HepG2 (cell line): ENCODE measurements at places on chromosomes 4 and X.

GRCh38 chr4:38662522-38663089, 1.4 kb upstream of the KLF3 start:
- no peak for DNase-seq
- H3K4me1 ChIP-seq, result peaks cover 10% of the 10 kb centered on the region
- no peaks in the 10 kb centered on the region for H3K36me3 ChIP-seq
- peak overlapping the region; percentile 84 for H3K4me3 ChIP-seq
- H3K27me3 ChIP-seq, result no peaks in the 10 kb centered on the region; the same call in 2 of the 3 replicates

- no peaks in the 10 kb centered on the region for H3K36me3 ChIP-seq
- no peak overlapping the region for H3K4me3 ChIP-seq
- H3K27ac ChIP-seq, result no peak overlapping the region
- H3K4me1 ChIP-seq, result no peaks in the 10 kb centered on the region
- H3K27me3 ChIP-seq, result no peaks in the 10 kb centered on the region
Observed at GRCh38 chr4:95516528-95517017, 32.2 kb downstream of the UNC5C start.

GRCh38 chr4:3010577-3010976, 47.2 kb downstream of the GRK4 start:
- H3K27me3 ChIP-seq, result no peaks in the 10 kb centered on the region
- no peak for DNase-seq
- peaks cover 29% of the 10 kb centered on the region for H3K4me1 ChIP-seq
- no peak overlapping the region for H3K27ac ChIP-seq
- no peaks in the 10 kb centered on the region for H3K36me3 ChIP-seq

DNA sequence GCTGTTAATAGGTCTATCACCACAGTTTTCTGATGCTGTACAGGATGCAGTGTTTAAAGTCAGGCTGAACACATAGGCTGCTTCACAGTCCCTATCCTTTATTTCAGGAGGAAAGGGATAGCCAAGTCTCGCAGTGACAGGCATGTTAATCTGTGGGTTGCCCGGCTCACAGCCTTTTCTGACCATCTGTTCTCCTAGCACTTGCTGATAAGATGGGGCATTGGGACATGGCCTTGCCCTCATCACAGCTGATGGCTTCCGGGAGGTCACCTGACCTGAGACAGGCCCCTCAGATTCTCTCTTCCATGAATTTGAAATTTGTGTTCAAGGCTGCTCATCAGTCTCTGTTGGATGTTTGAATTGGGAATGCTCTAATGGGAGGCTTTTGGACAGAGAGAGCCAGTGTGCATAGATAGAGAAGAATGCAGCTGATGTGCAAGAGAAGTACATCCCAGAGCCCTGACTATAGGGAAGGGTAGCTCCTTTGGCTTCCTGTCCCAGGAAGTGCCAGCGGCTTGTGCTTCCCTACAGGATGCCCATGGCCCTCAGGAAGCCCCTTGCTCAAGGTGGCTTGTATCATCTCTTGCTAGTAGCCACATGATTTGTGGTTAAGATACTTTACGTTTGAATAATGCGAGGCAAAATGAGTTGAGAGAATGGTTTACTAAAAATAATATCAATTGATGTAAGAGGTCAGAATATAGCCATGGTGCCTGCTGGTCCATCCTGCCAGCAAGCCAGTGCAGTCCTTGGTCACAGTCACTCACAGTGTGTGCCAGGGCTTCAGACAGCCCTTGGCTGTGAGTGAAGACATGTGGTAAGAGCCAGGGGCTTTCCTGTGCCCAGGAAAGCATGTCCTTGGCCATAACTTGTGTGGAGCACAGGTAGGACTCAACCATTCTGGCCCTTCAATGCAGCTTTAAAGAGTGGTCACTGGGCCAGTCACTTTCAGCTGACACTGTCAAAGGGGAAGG, 88.6 kb downstream of the TSPAN7 start:
- H3K4me1 ChIP-seq, result peaks cover 29% of the 10 kb centered on the region
- no peaks in the 10 kb centered on the region for H3K27me3 ChIP-seq
- H3K4me3 ChIP-seq, result no peak overlapping the region
- no peaks in the 10 kb centered on the region for H3K36me3 ChIP-seq

- DNase-seq, result peak; percentile 26
- no peak overlapping the region for H3K4me3 ChIP-seq
- no peaks in the 10 kb centered on the region for H3K36me3 ChIP-seq
- H3K27me3 ChIP-seq, result no peaks in the 10 kb centered on the region
- no peaks in the 10 kb centered on the region for H3K4me1 ChIP-seq
Observed at GRCh38 chr4:133320576-133321170, 171.6 kb downstream of the PCDH10 start.

DNA sequence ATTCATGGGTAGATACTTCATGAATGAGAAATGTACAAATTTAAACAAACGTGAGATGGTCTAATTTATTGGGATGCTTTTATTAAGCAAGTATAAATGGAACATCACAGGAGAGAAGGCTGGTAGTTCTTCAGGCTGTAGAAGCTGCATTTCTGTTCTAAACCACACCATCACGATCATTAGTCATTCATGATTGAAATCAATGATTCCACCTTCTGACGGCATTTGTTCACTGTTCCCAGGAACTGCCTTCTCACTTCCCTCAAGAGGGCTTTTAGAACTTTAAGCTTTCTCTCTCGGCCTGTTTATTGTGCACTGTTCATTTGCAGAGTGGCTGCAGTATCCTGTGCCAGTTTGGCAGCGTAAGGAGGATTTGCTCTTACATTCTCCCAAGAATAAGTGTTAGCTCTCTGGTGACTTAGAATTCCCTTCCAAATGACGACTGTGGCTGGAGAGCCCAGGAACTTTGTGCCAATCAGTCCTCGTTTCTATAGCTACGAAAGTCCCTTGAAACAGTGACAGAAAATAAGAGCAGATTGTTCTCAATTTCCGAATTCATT, 54.7 kb downstream of the MFAP3L start:
- no peaks in the 10 kb centered on the region for H3K27me3 ChIP-seq
- no peak overlapping the region for H3K27ac ChIP-seq
- DNase-seq, result no peak

DNA sequence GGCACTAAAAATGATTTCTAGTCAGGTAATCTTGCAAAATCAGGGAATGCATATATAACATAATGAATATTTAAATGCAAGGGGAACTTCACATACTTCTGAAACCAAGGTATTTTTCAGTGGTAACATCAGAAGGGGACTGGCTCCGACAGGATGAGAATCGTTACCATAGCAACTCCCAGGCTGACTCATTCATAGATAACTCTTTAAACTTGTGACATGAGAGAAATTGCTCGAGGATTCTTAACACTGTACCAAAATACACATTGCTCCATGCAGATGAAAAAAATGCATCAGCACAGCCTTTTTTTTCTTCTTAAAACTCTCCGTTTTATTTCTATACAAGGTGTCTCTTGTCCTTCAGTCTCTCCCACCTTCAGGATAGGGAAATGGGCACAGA, 114.3 kb downstream of the GABRB1 start:
- DNase-seq, result peak; percentile 1
- H3K4me3 ChIP-seq, result no peak overlapping the region
- H3K27ac ChIP-seq, result no peak overlapping the region

DNA sequence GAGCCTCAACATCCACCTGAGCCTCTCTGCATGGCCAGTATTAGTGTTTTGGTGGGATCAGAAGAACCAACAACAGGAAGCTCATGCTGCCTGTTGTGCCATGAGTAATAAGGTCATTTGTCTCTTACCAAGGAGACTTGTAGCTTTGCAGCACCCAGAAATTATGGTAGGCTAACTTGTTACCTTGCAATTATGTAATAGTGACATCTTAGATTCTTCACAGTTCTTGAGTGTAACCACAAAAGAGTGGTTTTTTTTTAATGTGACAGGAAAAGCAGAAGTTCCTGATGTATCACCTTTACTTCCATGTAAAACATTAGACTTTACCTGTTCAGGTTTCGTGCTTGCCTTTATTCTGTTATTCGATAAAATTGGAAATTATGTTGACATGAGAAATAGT, 263.9 kb upstream of the CXXC4 start:
- H3K4me1 ChIP-seq, result no peaks in the 10 kb centered on the region
- no peak for DNase-seq
- H3K36me3 ChIP-seq, result no peaks in the 10 kb centered on the region
- no peak overlapping the region for H3K27ac ChIP-seq
- no peak overlapping the region for H3K4me3 ChIP-seq

DNA sequence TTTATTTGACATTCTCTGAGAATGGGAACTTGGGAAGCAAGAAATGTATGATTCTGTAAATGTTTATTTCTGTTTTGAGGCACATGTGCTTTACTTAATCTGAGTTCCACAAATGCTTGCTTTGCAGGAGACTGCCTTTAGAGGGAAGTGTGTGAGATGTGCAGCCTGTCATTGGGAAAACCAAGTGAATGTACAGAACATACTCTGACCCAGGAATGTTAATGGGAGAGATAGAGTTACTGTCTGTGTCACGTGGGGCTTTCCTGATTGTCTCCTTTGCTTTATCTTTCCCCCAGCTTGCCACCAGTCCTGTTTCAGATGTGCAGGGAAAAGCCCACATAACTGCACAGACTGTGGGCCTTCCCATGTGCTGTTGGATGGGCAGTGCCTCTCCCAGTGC, 218.6 kb upstream of the ANXA3 start:
- peaks cover 16% of the 10 kb centered on the region for H3K36me3 ChIP-seq
- H3K27ac ChIP-seq, result no peak overlapping the region
- H3K4me1 ChIP-seq, result no peaks in the 10 kb centered on the region
- H3K27me3 ChIP-seq, result no peaks in the 10 kb centered on the region
- no peak for DNase-seq
- H3K4me3 ChIP-seq, result no peak overlapping the region

- peaks cover 3% of the 10 kb centered on the region; the same call in 2 of the 3 replicates for H3K27me3 ChIP-seq
- no peak overlapping the region for H3K4me3 ChIP-seq
- H3K36me3 ChIP-seq, result no peaks in the 10 kb centered on the region
- no peaks in the 10 kb centered on the region for H3K4me1 ChIP-seq
Observed at GRCh38 chr4:182764642-182765041, 152.5 kb downstream of the DCTD start.

GRCh38 chr4:100070868-100071267, 119.4 kb downstream of the DDIT4L start:
- H3K27me3 ChIP-seq, result no peaks in the 10 kb centered on the region
- no peak overlapping the region for H3K4me3 ChIP-seq
- H3K27ac ChIP-seq, result no peak overlapping the region
- H3K36me3 ChIP-seq, result no peaks in the 10 kb centered on the region
- no peaks in the 10 kb centered on the region for H3K4me1 ChIP-seq

DNA sequence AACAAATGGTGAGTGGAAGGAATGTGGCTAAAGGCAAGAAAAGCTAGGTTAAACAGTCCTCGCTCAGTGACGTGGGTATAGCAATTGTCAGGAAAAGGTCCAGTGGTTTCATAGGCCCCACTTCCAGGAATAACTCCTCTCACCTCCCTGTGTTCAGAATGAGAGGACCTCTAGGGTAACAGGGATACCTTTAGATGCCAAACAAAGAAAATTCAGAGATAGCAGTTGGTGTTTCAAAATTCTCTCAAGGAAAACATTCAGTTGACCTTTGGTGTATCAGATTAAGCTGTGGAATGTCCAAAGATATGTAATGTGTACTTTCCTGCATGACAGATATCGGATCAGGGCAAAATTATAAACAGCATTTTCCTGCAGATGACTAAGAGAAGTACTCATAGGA, 155.9 kb downstream of the ARHGAP6 start:
- DNase-seq, result no peak
- H3K4me1 ChIP-seq, result no peaks in the 10 kb centered on the region
- H3K27ac ChIP-seq, result no peak overlapping the region
- no peak overlapping the region for H3K4me3 ChIP-seq
- no peaks in the 10 kb centered on the region for H3K36me3 ChIP-seq
- H3K27me3 ChIP-seq, result no peaks in the 10 kb centered on the region

DNA sequence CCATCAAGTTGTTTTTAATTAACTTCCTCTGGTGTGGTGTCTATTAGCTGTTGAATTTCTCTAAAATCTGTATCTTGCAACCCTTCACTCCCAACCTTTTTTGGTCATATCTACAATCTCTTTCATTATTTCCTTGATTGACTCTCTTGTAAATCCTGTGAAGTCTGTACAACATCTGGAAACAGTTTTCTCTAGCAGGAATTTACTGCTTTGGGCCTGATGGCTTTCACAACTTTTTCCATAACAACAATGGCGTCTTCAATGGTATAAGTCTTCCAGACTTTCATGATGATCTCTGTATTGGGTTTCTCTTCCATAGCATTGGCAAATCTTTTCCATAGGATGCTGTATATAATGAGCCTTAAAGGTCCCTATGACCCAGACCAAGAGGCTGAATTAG, 49.0 kb downstream of the TBC1D19 start:
- no peak for DNase-seq
- H3K4me3 ChIP-seq, result no peak overlapping the region
- no peak overlapping the region for H3K27ac ChIP-seq
- H3K36me3 ChIP-seq, result no peaks in the 10 kb centered on the region
- H3K27me3 ChIP-seq, result no peaks in the 10 kb centered on the region
- H3K4me1 ChIP-seq, result no peaks in the 10 kb centered on the region

DNA sequence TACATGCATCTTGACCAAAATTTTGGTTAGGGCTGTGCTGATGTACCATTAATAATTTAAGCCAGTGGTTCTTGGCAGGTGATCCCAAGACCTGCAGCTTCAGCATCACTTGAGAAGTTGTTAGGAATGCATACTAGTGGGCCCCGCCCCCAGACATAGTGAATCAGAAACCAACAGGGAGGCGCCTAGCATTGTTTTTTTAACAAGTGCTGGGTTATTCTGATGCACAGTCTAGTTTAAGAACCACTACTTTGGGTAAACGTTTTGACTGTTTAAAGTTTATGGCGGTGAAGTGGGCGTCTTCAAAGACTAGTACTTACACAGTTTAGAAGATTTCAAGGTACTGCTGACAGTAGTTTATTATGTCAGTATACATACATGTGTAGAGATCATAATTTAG, 23.6 kb downstream of the FAM199X start:
- no peaks in the 10 kb centered on the region for H3K27me3 ChIP-seq
- H3K27ac ChIP-seq, result no peak overlapping the region
- no peak overlapping the region for H3K4me3 ChIP-seq

DNA sequence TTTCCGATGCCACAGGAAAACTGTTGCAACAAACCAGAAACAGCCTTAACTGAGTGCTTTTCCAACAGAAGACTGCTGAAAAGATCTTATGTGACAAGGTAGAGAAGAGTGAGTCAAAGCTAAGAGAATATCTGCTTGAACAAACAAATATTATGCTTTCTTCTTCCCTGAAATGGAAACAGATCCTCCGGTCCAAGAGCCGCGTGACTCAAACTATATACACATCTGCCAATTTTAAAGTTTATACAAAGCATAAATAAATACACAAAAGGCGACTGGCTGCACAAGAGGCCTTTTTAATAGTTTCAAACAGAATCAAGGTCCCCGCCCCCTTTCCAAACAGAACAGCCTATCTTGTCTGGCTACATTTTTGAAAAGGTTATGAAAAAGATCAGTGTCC, 329.7 kb upstream of the F9 start:
- H3K4me1 ChIP-seq, result no peaks in the 10 kb centered on the region
- H3K27ac ChIP-seq, result no peak overlapping the region

DNA sequence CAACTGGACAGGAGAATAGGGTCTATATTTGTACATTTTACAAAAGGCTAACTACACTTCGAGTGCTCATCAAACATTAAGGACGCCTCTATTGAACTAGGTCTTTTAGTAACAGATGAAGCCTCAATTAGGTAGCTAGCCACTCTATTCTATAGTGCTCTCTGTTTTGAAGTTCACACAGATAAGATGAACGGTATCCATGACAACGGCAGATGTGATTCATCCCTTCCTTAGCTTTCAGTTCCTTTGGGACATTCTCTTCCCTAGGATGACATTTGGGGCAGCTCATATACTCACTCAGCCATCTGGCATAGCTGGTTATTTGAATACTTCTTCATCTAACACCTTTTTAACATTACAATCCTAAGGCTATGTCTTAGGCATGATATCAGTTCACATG, 62.4 kb upstream of the WDFY3 start:
- DNase-seq, result no peak
- no peak overlapping the region for H3K4me3 ChIP-seq
- H3K27me3 ChIP-seq, result no peaks in the 10 kb centered on the region
- no peaks in the 10 kb centered on the region for H3K36me3 ChIP-seq
- no peaks in the 10 kb centered on the region for H3K4me1 ChIP-seq

- DNase-seq, result no peak
- H3K4me3 ChIP-seq, result no peak overlapping the region
- no peaks in the 10 kb centered on the region for H3K27me3 ChIP-seq
- H3K36me3 ChIP-seq, result peaks cover 6% of the 10 kb centered on the region
Observed at GRCh38 chr4:13612569-13612968, 15.0 kb downstream of the BOD1L1 start.
